ENCODE measurements at places on chromosomes 3 and 15.
A peak's percentile ranks its signal among the peaks of the same experiment; 100 is the strongest.

DNA sequence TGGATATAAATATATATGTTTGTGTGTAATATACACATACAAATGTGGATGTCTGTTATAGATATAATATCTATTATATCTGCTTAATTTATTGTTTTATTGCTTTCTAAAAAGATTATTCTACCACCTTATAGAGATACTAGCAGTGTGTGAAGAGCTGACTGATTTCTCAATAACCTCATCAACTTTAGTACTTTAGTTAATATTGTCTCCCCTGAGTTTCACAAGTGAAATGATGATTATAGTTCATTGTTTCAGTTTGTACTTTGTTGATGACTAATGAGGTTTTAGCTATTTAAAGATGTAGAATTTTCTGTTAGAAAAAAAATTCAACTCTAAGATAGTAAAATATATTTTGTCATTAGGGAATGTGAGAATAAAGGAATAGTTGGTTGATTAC lies 11.4 kb downstream of the RSRC1 start:
- no peak for DNase-seq

- DNase-seq = peak; percentile 81
Measured at GRCh38 chr15:78810362-78811123, 721 bp downstream of the ADAMTS7 start.

- DNase-seq = no peak
Measured at GRCh38 chr15:40287968-40288367, 5.1 kb upstream of the ANKRD63 start.

GRCh38 chr3:194103983-194104751 lies 31.8 kb upstream of the HES1 start:
- peak; percentile 64 for DNase-seq

DNA sequence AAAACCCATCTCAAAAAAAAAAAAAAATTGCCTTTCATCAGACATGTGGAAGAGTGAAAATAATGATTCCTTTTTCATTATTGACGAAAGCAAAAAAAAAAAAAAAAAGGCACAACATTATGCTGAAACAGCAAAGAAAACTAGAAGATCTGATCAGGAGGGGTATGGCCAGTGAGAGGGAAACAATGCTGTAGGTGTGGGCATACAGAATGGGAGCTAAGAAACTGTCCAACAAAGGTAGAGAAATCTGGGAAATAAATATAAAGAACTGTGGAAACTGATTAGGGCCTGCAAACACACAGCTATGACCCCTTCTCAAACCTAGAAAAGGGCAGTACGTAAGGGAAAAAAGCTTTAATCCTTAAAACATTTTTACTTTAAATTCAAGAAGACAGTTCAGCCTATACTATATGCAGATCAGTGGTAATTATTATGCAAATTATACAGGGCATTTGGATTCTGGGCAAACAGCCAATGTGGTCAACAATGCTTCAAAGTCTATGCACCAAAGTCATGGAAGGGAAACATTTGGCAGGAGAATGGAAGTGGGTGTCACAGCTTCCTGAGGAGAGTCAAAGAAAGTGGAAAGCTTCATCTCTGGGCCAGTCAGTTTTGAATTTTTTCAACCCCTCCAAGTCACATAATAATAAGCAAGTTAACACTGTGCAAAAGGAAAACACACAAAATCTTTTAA lies 68.3 kb upstream of the SLC12A8 start:
- no peak for DNase-seq

GRCh38 chr15:60343221-60343970 lies 54.4 kb downstream of the ANXA2 start:
- DNase-seq = no peak

DNA sequence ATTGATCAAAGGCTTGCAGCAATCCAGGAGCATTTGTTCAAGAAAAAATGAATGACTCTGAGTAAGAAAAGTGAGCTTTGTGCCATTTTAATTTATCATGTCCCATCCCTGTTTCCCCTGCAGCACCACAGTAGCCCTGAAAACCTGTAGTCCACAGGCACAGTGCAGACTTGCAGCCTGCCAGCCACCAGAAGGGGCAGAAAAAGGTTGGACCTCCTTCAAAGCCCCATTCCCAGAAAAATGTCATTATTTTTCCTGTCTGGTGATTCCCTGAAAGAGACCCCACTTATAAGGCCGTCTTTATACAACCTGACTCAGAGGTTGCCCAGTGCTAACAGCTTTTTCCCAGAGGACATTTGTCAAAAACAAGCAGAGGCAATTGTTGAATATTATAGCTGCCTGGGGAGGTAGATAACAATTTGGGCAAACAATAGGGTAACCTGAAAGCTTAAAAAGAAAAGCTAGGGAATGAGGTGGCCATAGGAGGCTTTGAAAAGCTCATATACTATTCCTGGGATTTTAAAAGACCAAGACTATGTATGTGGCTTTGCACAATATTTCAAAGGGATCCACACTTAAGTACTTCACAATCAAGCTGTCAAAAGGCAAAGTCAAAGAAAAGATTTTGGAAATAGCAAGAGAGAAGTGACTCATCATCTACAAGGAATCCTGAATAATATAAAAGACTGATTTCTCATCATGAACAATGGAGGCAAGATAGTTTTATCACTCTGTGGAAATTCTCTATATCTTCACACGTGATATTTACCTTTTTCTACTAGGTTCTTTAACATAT lies 136.8 kb upstream of the PLXNA1 start:
- no peak for DNase-seq

GRCh38 chr15:45669422-45669821 lies 34.6 kb downstream of the SQOR start:
- no peak for DNase-seq

DNA sequence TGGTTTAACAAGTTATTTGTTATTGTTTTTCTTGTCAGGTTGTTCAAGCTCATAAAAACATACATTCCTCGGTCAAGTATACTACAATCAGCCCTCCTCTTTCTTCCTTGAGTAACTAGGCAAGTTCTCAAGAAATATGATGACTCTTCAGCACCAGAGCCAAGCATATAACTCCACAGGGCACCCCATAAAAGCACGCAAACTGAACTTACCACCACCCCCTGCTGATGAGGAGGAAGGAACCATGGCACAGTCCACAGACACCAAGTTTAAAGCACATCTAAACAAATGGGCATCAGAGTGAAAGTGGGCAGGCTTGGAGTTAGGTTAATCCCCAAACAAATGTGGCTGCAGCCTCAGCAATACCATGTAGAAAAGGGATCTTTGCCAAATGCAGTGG lies 5.3 kb downstream of the IP6K2 start:
- no peak for DNase-seq

DNA sequence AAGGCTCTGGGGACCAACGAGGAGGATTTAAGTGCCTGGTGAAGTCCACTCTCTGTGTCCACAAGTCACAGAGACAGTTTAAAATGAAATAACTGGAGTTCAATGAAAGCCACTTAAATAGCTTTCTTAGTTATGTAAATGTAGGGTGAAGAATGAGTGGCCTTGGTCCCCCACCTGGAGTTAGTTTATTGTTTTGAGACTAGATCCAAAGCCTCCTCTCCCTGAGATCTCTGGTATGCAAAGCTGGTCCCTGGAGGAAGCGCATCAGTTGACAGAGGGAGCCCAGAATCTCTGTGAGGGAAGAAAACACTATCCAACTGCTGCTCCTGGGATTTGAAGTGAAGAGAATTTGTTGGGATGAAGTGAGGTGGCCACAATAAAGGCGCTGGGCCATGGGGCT lies 40.5 kb downstream of the EXOG start:
- no peak for DNase-seq

- DNase-seq = no peak
Measured at GRCh38 chr15:75542386-75542797, 36.7 kb downstream of the PTPN9 start.

- no peak for DNase-seq
Measured at GRCh38 chr15:68542771-68543164, 36.0 kb upstream of the CORO2B start.

DNA sequence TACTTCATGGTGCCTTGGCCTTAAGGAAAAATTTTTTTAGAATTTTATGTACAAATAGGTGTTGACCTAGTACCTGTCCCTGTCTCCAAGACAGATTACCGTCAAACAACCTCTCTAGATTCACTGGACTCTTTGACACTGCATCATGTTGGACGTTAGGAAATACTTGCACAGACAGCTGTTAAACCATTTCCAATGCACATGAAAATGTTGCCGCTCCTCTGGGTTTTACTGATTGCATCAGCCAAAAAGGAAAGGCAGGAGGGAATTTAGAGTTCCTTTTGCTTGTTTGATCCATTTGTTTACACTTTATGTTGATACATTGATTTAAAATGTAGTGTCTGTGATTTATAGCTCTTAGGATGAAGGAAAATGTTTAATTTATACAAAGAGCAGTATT lies 14.5 kb downstream of the TMEM41A start:
- DNase-seq = no peak

DNA sequence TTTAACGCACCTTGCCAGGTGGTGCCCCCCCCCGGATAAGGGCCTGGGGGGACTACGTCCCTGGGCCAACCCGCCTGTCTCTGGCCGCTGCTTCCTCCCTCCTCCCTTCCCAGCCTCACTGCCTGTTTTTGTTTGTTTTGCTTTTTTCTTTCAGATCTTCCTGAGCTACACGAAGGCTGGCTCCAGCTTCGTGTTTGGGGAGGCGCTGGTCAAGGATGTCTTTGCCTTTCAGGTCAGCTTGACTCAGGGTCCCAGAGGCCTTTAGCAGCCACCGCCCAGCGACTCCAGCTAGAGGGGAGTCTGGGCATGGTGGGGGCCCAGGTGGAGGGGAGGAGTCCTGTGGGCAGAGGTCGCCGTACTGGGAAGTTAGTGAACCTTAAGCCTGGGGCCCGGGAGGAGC lies 24.1 kb downstream of the SLC28A1 start:
- DNase-seq = peak; percentile 39

DNA sequence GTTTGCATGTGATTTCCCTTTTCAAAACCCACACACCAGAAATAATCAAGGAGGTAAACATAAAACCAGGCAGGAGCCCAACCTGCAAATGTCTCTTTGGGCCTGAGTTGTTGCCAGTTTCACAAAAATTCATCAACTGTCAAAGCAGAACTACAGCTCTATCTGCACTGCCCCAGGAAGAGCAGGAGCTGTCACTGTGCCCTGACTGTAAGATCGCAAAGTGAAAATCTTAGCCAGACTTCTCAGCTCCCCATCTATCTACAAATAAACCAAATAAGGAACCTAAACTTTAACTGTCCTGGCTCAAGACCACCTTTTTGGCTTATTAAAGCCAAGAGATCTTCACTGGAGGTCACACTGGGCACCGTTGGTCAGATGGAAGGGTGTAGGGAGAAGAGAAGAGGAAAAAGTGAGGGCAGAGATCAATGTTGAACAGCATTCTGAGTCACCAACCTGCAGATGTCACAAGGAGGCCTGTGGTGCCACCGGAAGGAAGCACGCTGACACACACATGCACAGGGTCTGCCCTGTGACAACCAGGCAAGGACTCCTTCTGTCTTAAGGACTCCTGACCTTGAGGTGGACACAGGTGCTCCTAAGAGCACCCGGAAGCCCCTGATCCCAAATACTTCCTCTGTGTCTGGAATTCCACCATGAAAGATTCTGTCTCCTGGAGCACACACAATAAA lies 58.7 kb downstream of the RPN1 start:
- no peak for DNase-seq
